ENCODE measurements at places on chromosomes 11 and 22. TPM values are rescaled to one million over a fixed set of nuclear protein-coding genes. Genes with fewer than 3 reads are reported as not detected.

- DNase-seq, result no peak
These were observed 7.8 kb upstream of the ADAMTS8 start for GRCh38 chr11:130436171-130436570.

DNA sequence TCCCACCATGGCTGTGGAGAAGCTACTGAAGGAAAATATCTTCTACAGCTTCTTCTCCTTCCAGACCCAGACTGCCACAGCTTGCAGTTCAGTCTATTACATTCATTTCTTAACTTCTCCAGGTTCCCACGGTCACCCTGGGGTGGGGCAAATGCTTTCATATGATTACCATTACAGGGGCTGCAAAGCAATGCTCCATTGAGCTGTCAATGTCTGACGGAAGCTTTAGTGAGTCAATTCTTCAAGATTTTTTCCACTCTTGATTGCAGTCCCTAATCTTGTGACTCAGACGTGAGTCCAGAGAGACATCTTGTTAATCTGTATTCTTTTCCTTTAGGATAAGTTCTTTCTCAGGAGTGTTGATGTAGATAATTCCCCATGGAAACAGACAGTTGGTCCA lies 233.4 kb upstream of the DDI1 start:
- DNase-seq, result no peak

JAML gene
- total RNA-seq, result 180 TPM

OR52N4 gene
- total RNA-seq, result 1.7 TPM

Measured in spleen (tissue), 13 donors.